HL-60 (cell line): ENCODE measurements at places on chromosomes 11 and 22.

DNA sequence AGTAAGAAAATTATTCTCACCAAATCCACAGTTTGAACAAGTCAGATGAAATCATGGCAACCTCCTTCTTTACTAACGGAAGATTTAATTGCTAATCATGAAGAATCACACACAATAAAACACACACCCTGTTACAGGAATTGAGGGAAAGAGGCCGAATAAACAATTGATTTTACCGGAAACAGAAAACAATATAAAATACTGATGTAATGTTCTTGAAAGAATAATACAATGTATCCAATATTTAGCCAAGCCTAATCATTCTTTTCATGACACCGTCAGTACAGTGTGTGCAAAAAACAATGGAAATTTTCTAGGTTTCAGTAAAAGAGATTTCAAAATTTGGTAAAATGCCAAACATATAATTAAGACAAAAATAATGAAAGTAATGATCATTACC, 23.4 kb downstream of the ASRGL1 start:
- DNase-seq, result no peak

DNA sequence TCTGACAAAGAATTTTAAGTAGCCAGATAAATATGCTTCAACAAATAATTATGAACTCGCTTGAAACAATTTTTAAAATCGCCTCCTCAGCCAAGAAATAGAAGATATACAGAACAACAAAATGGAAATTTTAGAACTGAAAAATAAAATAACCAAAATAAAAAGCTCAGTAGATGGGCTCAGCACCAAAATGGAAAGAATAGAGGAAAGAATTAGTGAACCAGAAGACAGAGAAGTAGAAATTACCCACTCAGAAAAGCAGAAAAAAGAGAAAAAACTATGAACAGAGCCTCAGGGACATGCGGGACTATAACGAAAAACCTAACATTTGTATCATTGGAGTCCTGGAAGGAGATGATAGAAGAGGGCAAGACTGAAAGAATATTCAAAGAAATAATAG, 7.4 kb downstream of the COMMD9 start:
- DNase-seq, result no peak

- DNase-seq, result no peak
These were observed 28.7 kb downstream of the RPL3 start for GRCh38 chr22:39290724-39291161.

DNA sequence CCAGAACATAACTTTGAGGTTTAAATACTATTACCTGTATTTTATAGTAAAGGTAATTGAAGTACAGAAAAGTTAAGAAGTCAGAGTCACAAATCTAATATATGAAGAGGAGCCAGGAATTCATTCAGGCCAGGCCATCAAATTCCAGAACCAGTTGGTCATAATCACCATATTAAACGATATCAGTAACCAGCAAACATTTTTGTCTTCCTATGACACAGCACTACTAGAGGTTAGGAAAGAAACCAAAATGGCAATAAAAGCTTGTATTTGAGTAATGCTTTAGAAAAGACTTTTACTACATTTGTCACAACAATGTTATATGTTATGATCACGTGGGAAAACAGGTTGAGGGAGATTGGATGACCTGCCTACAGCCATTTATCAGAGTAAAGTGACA, 62.2 kb downstream of the DKK3 start:
- no peak for DNase-seq

- no peak for DNase-seq
These were observed 3.5 kb downstream of the MUC5B start for GRCh38 chr11:1226226-1226985.

DNA sequence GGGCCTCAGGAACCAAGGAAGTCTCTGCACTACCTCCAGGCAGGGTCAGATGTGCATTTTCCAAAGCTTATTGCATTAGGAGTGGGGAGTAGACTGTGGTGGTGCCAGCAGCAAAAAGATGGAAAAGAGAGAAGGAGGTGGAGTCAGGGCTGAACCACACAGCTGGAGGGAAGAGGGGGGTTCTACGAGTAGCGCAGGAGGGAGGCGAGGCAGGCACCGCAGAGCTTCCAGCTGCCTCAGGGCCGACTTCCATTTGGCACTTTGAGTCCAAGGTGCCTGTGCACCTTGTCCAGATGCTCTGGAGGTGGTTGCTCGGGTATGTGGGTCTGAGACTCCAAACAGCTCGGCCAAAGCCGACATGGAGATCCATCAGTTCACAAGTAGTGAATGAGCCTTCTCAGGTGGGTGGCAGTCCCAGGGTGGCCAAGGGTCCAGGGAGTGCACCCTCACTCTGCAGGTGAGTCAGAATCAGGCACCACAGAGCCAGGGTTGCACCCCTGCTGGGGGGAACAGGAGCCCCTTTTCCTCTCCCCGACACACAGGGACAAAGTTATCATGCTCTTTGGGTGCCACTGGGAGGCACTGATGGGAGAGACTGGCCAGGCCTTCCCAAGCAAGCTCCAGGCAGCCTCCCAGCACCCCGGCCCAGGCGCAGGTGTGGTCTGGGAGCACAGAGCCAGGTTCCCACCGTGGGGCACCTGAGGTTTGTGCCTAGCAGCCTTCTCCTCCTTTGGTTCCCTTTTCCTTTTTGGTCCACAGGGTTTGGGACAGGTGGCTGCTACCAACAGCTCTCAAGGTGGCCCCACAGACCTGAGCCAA, 30.2 kb downstream of the GGT5 start:
- no peak for DNase-seq
